Hepatocyte (in vitro differentiated cells): ENCODE measurements at places on chromosomes 5 and 9. TPM values are rescaled to one million over a fixed set of nuclear protein-coding genes. Genes with fewer than 3 reads are reported as not detected.

DNA sequence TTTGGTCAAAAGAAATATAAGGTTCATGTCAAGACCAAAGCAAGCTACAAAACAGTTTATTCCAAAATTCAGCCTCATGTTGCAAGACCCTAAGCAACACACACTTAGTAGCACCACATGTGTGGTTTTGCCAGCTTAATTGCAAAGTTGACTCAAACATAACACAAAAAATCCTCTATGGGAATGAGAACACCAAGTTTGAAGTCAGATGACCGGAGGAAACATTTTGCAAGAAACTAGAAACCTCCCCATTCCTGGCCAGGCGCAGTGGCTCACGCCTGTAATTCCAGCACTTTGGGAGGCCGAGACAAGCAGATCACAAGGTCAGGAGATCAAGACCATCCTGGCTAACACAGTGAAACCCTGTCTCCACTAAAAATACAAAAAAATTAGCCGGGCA is 261.8 kb downstream of the EBF1 start:
- DNase-seq = no peak

- DNase-seq = no peak
Measured at GRCh38 chr5:449151-449550, 6.2 kb downstream of the EXOC3 start.

DNA sequence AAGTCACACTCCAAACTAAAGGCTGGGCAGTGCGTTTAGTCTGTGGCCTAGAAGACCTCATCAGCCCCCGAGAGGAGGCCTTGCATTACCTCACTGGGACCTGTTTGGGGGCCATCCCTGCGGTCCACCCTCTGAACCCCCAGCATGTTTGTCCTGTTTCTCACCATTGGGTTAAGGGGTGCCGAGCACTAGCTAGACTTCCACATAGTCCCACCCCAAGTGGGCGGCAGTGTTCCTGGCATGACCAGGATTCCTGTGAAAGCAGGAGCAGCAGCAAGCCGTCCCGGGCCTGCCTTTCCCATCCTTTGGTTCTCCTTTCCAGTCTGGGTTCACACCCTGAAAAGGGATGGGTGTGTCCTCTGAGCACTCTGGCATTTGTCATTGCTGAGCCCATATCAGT is 26.6 kb upstream of the SAP30L start:
- no peak for DNase-seq

GRCh38 chr9:116452634-116453033 is 234.5 kb upstream of the TRIM32 start:
- DNase-seq = no peak

GRCh38 chr5:113163328-113163727 is 186.7 kb downstream of the DCP2 start:
- no peak for DNase-seq

DNA sequence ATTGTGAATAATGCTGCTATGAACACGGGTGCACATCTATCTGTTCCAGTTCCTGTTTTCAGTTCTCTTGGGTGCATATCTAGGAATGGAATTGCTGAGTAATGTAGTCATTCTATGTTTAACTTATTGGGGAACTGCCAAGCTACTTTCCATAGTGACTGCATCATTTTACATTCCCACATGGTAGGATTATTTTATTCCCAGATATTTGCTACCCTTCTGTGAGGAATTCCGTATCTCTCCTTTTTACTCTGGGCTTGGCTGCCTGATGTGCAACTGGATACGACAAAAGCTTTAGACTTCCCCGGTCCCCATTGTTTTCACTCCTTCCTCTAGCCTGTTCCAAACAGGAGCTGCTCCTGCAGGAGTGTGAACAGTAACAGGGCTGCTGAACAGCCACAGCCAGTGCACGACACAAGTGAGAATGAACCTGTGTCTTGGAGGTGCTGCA is 7.2 kb downstream of the TAS2R1 start:
- peak; percentile 40 for DNase-seq

DNA sequence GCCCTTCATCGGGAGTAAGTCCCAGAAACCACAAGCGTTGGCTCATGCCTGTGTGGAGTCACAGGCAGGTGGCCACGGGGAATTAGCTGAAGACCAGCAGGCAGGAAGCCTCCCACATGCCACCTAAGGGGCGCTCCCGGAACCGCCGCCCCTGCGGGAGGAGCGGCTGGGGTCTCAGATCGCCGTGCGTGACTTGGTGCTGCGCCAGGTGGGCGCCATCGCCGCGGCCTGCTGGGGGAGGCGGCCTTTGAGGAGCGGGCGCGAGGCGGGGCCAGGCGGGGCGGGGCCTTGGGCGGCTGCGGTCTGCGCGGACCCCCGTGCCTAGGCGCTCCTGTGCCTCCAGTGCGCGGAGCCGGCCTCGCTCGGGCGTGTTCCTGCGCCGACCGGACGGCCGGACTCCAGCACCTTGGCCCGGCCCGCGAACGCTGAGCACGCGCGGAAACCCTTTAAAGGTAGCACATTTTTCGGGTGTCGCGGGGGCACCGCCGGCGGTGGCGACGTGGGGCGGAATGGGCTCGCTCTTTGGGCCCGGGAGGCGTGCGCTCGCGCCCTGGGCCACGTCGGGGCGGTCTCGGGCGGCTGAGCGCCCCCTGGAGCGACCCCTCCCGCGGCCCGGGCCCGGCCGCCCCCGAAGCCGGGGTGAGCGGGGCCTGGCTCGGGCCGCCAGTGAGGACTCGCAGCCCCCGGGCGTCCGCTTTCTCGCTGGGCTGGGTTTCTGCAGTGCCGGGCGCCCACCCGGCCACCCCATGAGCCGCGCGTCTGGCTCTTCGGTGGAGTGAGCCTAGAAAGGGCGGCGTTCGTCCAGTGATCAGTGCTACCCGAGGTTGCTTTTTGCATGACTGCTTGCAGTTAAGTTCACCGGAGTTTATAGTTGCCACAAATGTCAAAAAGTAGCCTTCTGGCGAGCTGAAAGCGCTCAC is 24.5 kb downstream of the LECT2 start:
- peak; percentile 43 for DNase-seq

DNA sequence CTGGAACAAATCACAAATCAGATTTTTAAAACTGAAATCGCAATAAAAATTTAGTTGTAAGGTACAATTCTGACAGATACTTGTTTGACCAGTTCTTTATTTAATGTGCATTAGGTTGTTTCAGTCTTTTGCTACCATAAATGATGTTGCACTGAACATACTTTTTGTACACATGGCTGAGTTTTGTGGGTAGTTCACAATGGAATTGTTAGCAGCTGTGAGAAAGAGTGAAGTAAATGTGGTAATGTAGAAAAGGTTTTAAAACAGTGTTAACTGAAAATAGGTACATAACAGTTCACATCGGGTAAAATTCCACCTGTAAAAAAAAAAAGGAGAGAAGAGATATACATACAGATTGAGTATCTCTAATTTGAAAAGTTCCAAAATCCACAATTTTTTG is 25.6 kb downstream of the MRPS27 start:
- DNase-seq = no peak

Gene ANKRD55
- total RNA-seq = 0.20 and 0.28 TPM in 2 replicates

Gene ASS1
- 292 and 321 TPM in 2 replicates for total RNA-seq

DNA sequence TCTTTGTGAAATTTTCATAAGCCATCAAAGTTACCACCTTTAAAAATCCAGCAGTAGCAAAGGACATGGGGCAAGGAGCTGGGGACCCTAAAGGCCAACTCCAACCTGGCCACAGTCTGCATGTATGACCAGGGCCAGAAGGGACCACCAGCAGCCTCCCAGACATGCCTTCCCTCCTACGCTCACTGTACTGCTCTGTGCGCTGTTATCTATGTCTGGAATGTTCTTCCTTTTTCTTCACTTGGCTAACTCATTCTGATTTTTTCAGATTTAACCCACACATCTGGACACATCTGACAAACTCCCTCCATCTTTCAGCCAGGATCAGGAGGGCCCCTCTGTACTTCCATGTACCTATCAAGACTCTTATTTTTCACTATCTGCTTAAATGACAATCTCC is 47.6 kb upstream of the TRAF1 start:
- DNase-seq = no peak

Gene TSSK1B
- total RNA-seq = 0.60 TPM in 1 of 2 replicates, not detected in the other

GRCh38 chr9:34659592-34660253 is 2.7 kb downstream of the CCL27 start:
- DNase-seq = peak; percentile 13

Gene PTRH1
- 9.8 and 13.5 TPM in 2 replicates for total RNA-seq

DNA sequence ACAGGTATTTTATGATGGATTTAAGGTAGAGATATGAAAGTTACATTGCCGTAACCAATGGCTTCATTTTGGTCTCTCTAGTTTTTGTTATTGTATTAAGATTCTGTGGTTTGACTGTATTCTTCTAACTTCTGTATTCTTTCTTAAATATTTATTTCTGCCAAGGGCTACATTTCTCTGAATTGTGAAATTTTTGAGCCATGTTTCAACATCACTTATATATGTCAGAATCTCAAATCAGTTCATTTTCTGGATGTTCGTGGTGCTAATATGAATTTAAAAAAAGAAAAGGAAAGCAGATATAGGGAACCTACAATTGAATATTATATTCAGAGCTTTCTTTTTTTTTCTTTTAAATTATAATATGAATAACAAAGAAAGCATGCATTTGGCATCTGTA is 142.7 kb downstream of the ANXA1 start:
- DNase-seq = no peak

DNA sequence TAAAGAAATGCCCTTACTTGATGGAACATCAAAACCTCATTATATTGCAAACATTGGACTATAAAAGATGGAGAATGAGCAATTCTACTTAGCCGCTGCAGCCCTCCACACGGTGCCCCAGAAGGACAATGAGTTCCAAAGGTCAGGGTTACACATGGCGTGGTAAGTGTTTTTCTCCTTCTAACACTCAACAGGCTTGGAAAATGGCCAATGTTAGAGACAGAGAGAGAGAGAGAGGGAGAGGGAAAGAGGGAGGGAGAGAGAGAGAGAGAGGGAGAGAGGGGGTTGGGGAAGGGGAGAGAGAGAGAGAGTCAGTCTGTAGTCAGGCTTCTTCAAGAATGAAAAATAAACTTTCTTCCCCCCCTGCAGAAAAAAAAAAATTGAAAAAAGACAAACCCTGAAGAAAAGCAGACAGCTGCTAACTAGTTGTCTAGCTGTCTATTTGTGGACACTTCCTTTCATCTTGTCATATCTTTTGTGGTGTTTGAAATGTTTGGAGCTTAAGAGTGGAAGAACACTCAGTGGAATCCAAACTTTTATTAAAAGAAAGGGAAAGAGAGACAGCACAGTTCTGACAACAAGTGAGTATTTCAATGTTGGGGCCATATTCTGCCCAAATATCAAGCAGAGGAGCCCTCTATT is 324.8 kb downstream of the TMEM38B start:
- DNase-seq = peak; percentile 26

Gene TXNDC8
- total RNA-seq = not detected in 2 replicates

GRCh38 chr5:139930406-139930805 is 112.7 kb downstream of the NRG2 start:
- DNase-seq = no peak

GRCh38 chr9:2962471-2963172 is 118.7 kb upstream of the PUM3 start:
- DNase-seq = no peak

GRCh38 chr5:152113401-152113800 is 188.8 kb upstream of the GLRA1 start:
- DNase-seq = no peak
